ENCODE measurements at places on chromosomes 7 and 10.

DNA sequence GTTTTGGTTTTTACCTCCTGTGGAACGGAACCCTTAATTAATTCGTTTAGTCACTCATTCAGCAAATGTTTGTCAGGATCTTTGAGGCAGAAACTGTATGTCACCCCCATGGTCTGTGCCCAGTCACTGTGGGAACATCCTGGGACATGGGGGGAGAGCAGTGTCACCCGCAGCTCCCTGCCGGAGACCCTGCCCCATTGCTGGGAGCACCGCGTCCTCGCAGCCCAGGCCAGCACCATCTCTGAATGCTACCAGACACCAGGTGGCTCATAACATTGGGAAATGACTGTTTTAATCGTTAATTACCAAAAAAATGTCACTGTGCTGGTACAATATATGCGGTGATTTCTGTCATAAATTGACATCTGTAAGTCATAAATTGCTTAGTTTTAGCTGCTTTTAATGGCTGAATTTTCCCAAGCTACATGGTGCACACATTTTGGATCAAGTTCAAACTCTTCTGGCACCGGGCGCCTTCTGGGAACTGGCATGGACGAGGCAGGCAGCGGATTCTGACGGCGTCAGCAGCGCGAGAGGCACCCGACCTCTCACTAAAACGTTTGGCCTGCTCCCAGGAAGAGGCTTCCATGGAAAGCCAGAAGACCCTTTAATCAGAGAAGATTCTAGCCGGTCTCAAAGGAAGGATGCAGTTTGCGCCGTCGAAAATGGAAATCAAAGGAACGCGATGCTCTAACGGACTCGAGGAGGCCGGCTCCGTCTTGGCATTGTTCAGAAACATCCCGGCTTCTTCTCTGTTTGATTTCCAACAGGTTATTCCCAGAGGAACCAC, 184.2 kb downstream of the ADARB2 start:
- peak; percentile 30 for DNase-seq
- peaks cover 3% of the 10 kb centered on the region for H3K27me3 ChIP-seq
- peak overlapping the region; percentile 76 for H3K27ac ChIP-seq
- peaks cover 25% of the 10 kb centered on the region for H3K4me1 ChIP-seq

DNA sequence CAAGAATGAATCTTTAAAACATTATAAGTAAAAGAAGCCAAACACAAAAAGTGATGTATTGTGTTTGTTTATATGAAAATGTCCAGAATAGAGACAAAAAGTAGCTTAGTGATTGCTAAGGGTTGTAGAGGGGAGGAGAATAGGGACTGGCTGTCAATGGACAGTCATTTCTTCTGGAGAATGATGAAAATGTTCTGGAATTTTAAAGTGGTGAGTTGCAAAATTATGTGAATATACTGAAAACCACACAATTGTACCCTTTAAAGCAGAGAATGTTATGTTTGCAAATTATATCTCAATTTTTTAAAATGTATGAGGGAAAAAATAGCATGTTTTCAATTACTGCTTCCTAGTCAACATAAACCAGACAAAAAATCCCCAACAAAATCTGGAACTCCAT, 174.2 kb downstream of the KMT2E start:
- H3K36me3 ChIP-seq, result no peaks in the 10 kb centered on the region
- no peaks in the 10 kb centered on the region for H3K27me3 ChIP-seq

DNA sequence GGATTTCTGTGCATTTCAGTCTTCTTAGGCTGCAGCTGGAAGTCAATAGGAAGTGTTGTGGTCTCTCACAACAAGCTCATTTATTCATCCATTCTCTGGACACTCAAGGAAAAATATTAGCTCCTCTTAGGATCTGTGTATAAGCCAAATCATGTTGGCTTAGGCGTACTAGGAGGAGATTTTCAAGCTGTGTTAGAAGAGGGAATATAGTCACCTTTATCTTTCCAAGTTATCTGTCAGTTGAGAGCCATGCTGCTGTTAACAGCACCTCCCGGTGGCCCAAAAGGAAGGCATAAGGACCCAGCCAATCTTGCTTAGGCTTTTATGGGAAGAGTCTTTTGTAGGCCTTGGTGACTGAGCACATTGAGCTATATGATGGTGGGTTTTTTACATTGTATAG, 220.0 kb downstream of the LRMDA start:
- no peak for DNase-seq
- peaks cover 10% of the 10 kb centered on the region for H3K4me1 ChIP-seq
- no peaks in the 10 kb centered on the region for H3K36me3 ChIP-seq
- no peaks in the 10 kb centered on the region for H3K27me3 ChIP-seq
- no peak overlapping the region for H3K4me3 ChIP-seq
- H3K27ac ChIP-seq, result no peak overlapping the region

DNA sequence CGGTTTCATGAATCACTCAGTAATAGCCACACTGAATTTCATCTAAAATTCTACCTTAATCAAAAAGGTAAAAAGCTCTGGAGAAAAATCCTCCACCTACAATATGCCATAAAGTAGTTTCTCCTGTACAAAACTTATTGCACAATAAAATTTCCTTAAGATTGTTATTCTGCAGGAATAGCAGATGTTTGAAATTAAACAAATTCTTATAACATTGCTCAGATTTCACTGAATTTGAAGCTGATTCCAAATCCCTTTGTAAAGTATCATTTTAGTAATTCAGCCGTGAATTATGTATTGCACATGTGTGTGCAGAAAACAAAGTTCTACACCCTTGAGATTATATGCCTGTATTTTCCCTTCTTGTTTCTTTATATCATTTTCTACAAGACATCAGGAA, 123.8 kb downstream of the AMPH start:
- H3K27ac ChIP-seq, result no peak overlapping the region
- H3K4me1 ChIP-seq, result no peaks in the 10 kb centered on the region
- peak; percentile 66 for DNase-seq
- H3K36me3 ChIP-seq, result no peaks in the 10 kb centered on the region
- no peaks in the 10 kb centered on the region for H3K27me3 ChIP-seq

DNA sequence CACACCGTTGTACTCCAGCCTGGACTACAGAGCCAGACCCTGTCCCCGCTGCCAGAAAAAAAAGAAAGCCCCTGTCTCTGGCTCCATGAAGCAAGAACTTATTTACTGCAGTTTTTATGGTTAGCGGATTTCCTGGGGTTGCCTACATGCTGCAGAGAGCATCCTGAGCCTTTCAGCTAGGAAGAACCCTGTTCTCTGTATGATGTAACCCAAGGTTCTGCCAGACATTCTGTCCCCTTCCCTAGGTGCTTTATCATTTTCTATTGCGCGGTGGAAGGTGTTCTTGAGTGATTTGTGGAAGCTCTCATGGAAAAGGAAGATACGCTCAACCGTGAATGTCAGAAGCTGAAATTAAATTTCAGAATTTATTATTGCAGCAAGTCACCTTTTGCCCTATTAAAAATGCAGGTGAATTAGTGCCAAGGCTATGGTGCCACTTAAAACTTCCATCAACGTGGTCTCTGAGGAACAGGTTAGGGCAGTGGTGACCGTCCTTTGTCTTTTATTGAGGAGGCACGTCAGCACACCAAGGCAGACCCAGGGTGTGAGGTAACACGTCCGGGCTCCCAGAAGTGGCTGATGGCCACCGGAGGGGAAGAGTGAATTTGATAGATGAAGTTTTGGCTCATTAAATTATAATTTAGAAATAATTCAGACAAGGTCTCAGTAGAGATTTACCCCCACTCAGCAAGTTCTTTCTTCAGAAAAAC, 273.1 kb downstream of the PHTF2 start:
- H3K4me1 ChIP-seq, result no peaks in the 10 kb centered on the region
- H3K27me3 ChIP-seq, result no peaks in the 10 kb centered on the region
- no peak overlapping the region for H3K27ac ChIP-seq
- H3K36me3 ChIP-seq, result no peaks in the 10 kb centered on the region

GRCh38 chr10:21507150-21507549, 18.3 kb downstream of the SKIDA1 start:
- H3K27ac ChIP-seq, result no peak overlapping the region
- no peak for DNase-seq
- H3K27me3 ChIP-seq, result no peaks in the 10 kb centered on the region
- no peaks in the 10 kb centered on the region for H3K36me3 ChIP-seq
- H3K4me1 ChIP-seq, result peaks cover 30% of the 10 kb centered on the region

DNA sequence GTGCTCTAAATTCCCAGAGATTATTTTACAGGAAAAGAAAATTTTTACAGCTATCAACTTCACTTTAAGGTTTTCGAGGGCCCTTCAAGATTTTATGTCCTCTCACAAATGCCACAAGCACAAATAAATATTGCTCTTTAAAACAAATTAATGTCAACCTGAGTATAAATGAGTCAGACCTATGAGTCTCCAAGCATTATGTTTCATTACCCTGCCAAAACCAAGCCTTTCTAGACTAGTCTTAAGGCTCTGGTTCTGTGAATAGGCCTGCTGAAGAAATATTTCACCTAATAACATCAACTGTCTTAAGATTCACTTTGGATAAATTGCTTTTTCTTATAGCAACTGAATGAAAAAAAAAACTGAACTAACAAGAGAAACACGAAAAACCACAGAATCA, 153.0 kb downstream of the PDE1C start:
- no peak for DNase-seq
- H3K4me1 ChIP-seq, result no peaks in the 10 kb centered on the region
- H3K27me3 ChIP-seq, result no peaks in the 10 kb centered on the region
- H3K36me3 ChIP-seq, result no peaks in the 10 kb centered on the region

- DNase-seq, result no peak
- no peak overlapping the region for H3K4me3 ChIP-seq
- H3K36me3 ChIP-seq, result no peaks in the 10 kb centered on the region
- H3K27ac ChIP-seq, result no peak overlapping the region
- no peaks in the 10 kb centered on the region for H3K27me3 ChIP-seq
- H3K4me1 ChIP-seq, result no peaks in the 10 kb centered on the region
Observed at GRCh38 chr7:95840953-95841950, 68.9 kb downstream of the DYNC1I1 start.

DNA sequence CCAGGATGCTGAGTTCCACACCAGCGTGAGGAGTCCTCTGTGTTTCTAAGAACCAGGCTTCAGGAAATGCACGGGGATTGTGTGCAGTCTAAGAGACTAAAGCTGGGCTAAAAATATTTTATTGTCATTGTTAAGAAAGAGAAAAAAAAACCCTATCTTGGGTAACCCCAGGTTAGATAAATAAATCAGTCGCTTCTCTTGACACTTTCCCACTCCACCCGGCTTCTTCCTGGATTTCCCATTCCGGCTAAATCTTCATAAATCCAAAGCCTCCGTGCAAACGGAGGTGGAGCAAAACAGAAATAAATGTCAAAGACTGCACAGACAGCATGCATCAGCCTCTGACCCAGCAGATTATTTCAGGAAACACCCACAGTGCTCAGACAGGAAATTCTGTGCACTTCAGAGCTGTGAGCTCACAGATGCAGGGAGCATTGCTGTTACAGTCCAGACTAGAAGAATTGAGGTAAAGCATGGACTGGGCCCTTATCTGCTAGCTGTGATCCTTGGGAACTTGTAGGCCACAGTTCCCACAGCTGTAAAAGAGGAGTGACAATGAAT, 44.8 kb upstream of the GRID1 start:
- H3K27ac ChIP-seq, result peak overlapping the region; percentile 15
- H3K27me3 ChIP-seq, result peaks cover under 1% of the 10 kb centered on the region
- peak; percentile 71 for DNase-seq
- peaks cover 3% of the 10 kb centered on the region for H3K4me1 ChIP-seq
- H3K36me3 ChIP-seq, result no peaks in the 10 kb centered on the region

DNA sequence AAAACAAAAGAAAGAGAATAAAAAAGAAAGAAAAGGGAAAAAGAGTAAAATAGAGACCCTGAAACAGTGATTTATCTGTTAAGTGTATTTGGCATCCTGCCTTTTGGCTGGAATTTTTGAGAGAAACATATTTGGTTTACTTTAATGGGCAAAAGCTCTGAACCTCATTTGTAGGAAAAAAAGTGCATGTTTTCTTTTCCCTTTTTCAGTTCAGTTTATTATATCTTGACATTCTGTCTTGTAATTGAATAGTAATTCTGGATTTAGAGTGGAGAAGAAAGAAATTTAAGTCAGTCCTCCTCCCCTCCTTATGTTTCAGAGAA, 69.5 kb downstream of the ARID5B start:
- peak; percentile 75 for DNase-seq
- peak overlapping the region; percentile 48 for H3K27ac ChIP-seq
- no peaks in the 10 kb centered on the region for H3K27me3 ChIP-seq
- no peak overlapping the region for H3K4me3 ChIP-seq

GRCh38 chr7:30815388-30815854, 44.2 kb downstream of the MINDY4 start:
- H3K4me3 ChIP-seq, result no peak overlapping the region
- H3K36me3 ChIP-seq, result no peaks in the 10 kb centered on the region
- H3K4me1 ChIP-seq, result peaks cover 36% of the 10 kb centered on the region
- no peak for DNase-seq
- H3K27me3 ChIP-seq, result no peaks in the 10 kb centered on the region

- DNase-seq, result no peak
- no peaks in the 10 kb centered on the region for H3K36me3 ChIP-seq
- H3K4me3 ChIP-seq, result no peak overlapping the region
- H3K4me1 ChIP-seq, result no peaks in the 10 kb centered on the region
- H3K27me3 ChIP-seq, result no peaks in the 10 kb centered on the region
- no peak overlapping the region for H3K27ac ChIP-seq
Observed at GRCh38 chr10:29157321-29157720, 131.5 kb upstream of the LYZL1 start.

DNA sequence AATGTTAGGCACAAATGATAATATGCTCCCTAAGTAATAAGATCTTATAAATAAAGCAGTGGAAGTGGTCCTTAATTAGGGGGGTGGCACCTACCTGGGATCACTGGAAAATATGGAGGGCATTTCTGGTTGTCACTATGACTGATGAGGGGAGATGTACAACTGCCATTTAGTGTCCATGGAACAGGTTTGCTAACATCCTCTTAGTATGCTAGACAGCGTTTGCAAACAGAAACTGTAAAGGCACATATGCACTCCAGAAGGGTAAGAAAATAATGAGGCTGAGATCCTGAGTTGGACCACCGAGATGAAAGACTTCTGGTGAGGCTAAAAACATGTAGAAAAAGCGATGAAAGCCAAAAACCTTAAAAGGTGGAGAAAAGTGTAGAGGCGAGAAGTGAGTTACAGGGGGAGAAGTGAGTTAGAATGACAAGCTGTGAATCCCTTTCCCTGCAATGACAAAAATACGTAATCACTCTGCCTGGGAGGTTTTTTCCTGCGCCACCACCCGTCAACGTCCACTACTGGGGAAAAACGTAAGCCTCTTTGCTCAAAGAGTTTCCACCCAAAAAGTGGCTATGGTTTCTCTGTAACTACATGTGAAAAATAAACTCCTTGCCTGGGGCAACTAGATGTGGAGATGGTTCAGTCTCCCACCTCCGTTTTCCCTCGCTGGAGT, 767 bp downstream of the KRIT1 start:
- peak overlapping the region; percentile 71 for H3K4me3 ChIP-seq
- H3K27ac ChIP-seq, result peak overlapping the region; percentile 91
- peak; percentile 1 for DNase-seq
